T-helper 9 cell (primary cell): ENCODE measurements at places on chromosomes 4 and X.

DNA sequence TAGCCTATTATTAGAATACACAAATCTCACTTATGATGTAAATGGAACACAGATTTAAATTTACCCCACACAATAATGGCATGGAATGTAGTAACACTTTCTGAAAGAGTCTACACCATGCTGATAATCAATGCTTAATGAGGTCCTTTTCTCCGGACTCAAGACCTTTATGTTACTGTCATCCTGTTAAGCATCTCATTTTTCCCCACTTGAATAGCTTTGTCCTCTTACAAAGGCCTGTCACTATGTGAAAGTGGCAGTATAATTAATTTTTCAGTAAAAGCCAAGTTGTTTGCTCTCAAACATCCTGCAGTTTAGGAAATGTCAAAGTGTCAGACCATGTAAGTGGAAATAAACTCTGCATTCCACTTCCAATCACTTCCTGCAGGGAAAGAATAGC lies 96.4 kb downstream of the GPC3 start:
- DNase-seq = no peak

GRCh38 chrX:23898412-23898959 lies 9.3 kb downstream of the APOO start:
- DNase-seq = no peak

DNA sequence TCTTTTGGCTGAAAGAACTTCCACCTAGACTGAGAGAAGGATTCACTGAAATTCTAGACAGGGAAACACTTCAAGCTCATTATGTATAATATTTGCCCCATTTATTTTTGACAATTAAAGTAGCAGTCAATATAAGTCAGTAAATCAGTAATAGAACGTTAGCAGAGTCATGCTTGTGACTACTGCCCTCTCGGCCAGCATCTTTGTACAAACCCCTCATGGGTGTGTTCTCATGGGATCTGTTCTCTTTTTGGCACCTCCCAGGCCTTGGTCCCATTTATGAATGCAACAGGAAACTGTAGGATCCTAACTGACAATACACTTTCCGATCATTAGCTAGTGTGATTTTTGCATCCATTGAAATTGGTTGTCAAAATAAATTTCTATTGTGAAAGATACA lies 2.9 kb downstream of the MSL3 start:
- no peak for DNase-seq

GRCh38 chr4:20096911-20097310 lies 154.8 kb upstream of the SLIT2 start:
- no peak for DNase-seq

GRCh38 chr4:168923526-168924194 lies 86.4 kb downstream of the CBR4 start:
- peak; percentile 33 for DNase-seq
